ENCODE measurements at places on chromosomes 12 and 14.

GRCh38 chr12:103908246-103908541 is 22.0 kb upstream of the HSP90B1 start:
- no peak for DNase-seq

GRCh38 chr14:89760086-89760485 is 194.4 kb downstream of the EFCAB11 start:
- no peak for DNase-seq

GRCh38 chr14:92659765-92660561 is 88.5 kb downstream of the LGMN start:
- DNase-seq = no peak

DNA sequence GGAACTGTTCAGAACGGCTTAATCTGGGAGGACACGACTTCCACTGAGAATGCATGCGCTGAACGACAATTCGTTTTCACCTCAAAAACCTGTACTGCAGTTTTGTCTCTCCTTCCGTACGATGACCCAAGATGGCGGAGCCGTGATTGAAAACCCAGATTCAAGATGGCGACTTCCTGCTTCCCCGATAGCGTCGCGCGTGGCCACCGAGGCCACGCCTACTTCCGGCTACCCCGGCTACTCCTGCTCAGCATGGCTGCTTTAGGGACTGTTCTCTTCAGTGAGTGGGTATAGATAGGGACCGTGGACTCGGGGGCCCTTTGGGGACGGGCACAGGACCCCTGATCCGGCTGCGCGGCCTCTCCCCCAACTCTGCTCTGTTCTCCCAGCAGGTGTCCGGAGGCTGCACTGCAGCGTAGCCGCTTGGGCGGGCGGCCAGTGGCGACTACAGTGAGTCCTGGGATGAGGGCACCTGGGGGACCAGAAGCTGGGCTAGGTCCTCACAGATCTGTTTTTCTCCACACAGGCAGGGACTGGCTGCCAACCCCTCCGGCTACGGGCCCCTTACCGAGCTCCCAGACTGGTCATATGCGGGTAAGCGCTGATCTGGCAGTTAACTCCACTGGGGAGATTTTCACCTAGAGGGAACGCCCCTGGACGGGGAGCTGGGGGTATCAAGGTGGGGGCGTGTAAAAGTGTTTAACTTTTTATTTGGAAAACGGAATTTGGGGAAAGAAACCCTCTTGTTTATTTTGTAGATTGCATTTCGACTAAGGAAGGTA is at the start of gene MRPL52:
Gene MRPL52, plus strand, starts transcription at position 227 of the 782 bp plus-strand sequence. Its CDS starts 26 bp downstream, at position 253.
- DNase-seq = peak; percentile 72

- no peak for DNase-seq
These were observed 41.2 kb downstream of the SMUG1 start for GRCh38 chr12:54147606-54148005.

DNA sequence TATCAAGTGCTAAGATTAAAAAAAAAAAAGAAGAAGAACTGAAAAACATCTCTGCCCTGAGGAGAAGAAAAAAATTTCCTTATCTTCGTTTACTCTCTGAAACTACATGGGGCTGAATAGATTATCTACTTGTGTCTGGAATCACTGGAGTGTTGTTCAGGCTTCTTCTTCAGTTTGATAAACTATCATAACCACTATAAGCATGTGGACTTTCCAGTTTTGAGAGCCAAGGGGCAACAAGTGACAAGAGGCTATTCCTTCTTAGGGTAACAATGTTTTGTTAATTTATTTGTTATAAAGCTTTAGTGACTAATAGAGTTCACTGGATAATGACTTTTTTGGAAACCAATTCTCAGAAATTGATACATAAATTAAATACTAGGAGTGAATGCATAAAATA is 19.9 kb upstream of the RASSF8 start:
- DNase-seq = no peak

GRCh38 chr14:54175298-54175942 is 218.8 kb upstream of the BMP4 start:
- DNase-seq = no peak

DNA sequence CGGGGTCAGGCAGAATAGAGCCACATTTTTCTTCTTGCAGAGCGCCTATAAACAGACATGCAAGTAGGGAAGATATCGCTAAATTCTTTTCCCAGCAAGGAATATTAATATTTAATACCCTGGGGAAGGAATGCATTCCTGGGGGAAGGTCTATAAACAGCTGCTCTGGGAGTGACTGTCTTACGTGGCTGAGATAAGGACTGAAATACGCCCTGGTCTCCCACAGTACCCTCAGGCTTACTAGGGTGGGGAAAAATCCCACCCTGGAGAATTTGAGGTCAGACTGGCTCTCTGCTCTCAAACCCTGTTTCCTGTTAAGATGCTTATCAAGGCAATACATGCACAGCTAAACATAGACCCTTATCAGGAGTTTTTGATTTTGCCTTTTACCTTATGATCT is 262.3 kb downstream of the CEP128 start:
- DNase-seq = no peak

- no peak for DNase-seq
These were observed 8.2 kb downstream of the GNPNAT1 start for GRCh38 chr14:52783206-52783605.

GRCh38 chr14:71289536-71289935 is 382.3 kb downstream of the PCNX1 start:
- DNase-seq = no peak

DNA sequence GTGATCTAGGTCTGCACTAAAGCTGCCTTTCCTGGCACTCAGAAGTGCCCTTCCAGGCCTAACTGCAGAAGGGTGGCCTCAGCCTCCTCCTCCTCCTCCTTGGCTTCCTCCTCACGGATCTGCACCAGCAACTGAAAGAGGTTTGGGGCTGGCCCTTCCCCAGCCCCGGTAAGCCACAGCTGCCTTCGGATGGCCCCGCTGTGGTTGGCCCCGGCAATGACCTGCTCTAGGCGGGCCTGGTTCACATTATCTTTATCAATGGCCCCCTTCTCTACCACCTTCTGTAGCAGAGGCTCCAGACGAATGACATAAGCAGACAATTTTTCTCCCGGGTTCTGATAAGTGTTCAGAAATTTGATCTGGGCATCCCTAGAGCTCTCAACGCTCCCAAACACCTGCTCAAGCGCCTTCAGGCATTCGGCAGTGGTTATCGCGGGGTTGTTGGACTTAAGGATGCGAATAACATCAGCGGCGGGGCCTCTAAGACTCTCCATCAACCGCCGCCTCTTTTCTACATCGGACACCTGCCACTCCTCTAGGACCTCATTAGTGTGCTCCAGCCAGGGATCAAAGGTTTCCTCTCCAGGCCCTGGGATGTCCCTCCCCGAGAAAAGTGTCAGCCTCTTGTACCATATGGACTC is 1.5 kb downstream of the PNMA1 start:
- no peak for DNase-seq
